Kidney glomerular epithelial cell (primary cell): ENCODE measurements at places on chromosomes 5 and 9.

- no peak for DNase-seq
These were observed 151.7 kb upstream of the MOCS2 start for GRCh38 chr5:53261245-53261644.

DNA sequence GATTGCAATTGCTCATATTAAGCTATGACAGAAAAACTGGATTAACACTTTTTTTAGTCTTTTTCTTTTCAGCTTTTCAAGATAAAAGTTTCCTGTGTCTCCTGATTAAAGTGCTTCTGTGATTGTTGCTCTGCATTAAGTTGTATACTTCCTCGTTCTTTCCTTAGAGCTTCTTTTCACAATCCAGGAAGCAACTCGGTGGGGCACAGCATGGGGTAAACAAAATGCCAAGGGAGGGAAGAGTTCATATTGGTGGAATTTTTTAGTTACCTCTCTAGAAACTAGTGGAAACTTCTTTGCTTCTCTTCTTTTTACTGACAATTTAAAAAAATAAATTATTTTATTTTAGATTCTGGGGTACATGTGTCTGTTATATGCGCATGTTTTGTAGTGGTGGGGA, 37.8 kb upstream of the ARRDC3 start:
- DNase-seq, result no peak

GRCh38 chr5:179210478-179210877, 134.8 kb downstream of the ADAMTS2 start:
- DNase-seq, result no peak

DNA sequence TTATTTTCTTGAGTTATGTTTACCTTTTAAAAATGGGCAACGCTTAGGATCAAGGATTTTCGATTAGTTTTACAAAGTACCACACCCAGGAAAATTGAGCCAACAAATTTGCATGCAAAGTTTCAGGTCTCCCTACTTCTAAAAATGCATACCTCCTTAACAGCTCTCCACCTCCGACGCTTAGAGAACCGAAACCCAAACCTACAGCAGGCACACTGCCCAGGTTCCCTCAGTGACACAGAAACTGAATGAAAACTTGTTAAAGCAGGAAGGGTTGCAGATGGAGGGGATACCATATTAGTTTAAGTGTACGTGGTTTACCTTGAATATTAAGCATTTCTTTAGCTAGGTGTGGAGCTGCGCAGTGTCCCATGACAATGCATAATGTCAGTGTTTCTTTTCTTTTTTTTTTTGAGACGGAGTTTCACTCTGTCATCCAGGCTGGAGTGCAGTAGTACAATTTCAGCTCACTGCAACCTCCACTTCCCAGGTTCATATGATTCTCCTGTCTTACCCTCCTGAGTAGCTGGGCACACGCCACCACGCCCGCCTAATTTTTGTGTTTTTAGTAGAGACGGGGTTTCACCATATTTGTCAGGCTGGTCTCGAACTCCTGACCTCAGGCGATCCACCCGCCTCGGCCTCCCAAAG, 1.6 kb upstream of the SUB1 start:
- DNase-seq, result no peak

DNA sequence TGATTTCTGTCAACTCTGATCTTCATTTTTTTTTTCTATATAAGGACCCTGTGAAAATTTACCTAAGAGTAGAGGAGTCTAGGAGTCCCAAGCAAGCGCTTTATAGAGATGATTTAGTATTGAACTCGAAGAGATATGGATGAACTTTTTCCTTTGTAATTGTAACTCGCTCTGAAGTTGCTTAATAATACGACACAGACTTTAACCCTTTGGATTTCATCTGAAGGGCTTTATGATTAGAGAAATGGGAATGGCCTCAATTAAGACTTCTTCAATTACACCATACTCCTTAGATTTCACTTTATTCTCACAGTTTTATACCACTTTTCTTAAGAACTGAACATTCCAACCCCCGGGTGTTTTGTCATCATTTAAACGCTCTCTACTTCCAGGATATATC, 647.7 kb downstream of the HTR1A start:
- DNase-seq, result no peak
